Activated CD4-positive, alpha-beta memory T cell treated with anti-CD3 and anti-CD28 coated beads for 36 hours (primary cell): ENCODE measurements at places on chromosomes 2 and 18. TPM values are rescaled to one million over a fixed set of nuclear protein-coding genes. Genes with fewer than 3 reads are reported as not detected.
A peak's percentile ranks its signal among the peaks of the same experiment; 100 is the strongest.

GRCh38 chr2:15092691-15093090, 460.2 kb downstream of the LRATD1 start:
- no peak for DNase-seq

- DNase-seq: no peak
Observed at GRCh38 chr2:50066873-50067272, 912.6 kb upstream of the FSHR start.

GRCh38 chr2:47039913-47040562, 115.1 kb downstream of the STPG4 start:
- no peak for DNase-seq

DNA sequence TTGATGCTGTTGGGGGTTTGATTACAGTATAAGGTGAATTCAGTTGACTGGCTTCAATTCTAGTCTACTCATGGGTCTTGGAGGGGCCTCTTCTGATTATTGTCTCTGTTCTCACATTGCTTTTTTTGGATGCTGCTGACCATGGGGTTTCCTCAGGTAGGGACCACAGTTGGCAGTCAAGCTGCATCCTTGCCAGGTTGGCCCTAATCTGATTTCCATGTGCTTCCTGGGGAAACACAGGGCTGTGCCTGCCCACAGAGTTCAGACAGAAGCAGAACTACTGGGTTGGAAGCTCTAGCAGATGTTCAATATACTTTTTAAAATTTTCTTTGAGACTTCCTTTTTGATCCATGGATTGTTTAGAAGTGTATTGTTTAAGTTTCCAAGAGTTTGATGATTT, 227.3 kb downstream of the XIRP2 start:
- no peak for DNase-seq

GRCh38 chr2:64655873-64656272, 2.2 kb upstream of the SERTAD2 start:
- peak; percentile 31 for DNase-seq

OSBPL6 gene
- total RNA-seq: 1.9 TPM

STEAP3 gene
- 0.12 TPM for total RNA-seq
